ENCODE measurements at places on chromosomes 6 and 20. TPM values are rescaled to one million over a fixed set of nuclear protein-coding genes. Genes with fewer than 3 reads are reported as not detected.

UBD gene
- 0.66 TPM for total RNA-seq

BCAS1 gene
- under 0.01 TPM for total RNA-seq

SLC17A9 gene
- total RNA-seq = 4.8 TPM

OXT gene
- not detected for total RNA-seq

SEL1L2 gene
- not detected for total RNA-seq

LY6G6C gene
- not detected for total RNA-seq

STX11 gene
- total RNA-seq = 0.50 TPM

GNRH2 gene
- total RNA-seq = 0.50 TPM

PPP1R3G gene
- 3.3 TPM for total RNA-seq

IMPG1 gene
- not detected for total RNA-seq

C6orf15 gene
- not detected for total RNA-seq
